Stimulated activated CD8-positive, alpha-beta memory T cell treated with anti-CD3 and anti-CD28 coated beads, Interleukin-15, amount 100 ng/mL, for 1 hour (primary cell): ENCODE measurements at places on chromosomes 5 and 9.

- no peak for DNase-seq
Observed at GRCh38 chr5:129459777-129460671, at the start of gene ADAMTS19. TSS of gene ADAMTS19 (plus strand) at chr5:129460298. CDS start at chr5:129460392, 94 bp downstream.

- DNase-seq: no peak
Observed at GRCh38 chr5:141100243-141100805, at the start of gene PCDHB3. TSS of gene PCDHB3 (plus strand) at chr5:141100473. CDS start at chr5:141100650, 177 bp downstream.

- DNase-seq: no peak
Observed at GRCh38 chr5:1593903-1594356, 70.2 kb upstream of the LPCAT1 start.

DNA sequence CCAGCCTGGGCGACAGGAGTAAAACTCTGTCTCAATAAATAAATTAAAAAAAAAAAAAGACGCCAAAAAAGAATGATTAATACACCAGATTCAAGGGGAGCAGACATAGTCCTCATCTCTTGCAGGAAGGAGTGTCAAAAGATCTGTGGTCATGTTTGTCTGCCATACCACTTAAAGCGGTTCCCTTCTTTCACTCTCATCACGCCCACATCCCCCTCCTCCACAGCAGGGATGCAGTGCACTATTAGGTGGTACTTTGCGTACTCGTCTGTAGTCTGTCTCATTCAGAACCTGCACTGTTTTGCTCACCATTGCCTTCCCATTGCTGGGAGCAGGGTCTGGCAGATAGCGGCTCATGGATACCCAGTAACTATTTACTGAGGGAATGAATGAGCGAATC is 11.2 kb downstream of the CDHR2 start:
- DNase-seq: no peak

- DNase-seq: no peak
Observed at GRCh38 chr9:117821954-117822353, 117.8 kb downstream of the TLR4 start.

- no peak for DNase-seq
Observed at GRCh38 chr9:14383294-14383693, 69.4 kb upstream of the NFIB start.
